ENCODE measurements at places on chromosomes 1 and 21. TPM values are rescaled to one million over a fixed set of nuclear protein-coding genes. Genes with fewer than 3 reads are reported as not detected.

DNA sequence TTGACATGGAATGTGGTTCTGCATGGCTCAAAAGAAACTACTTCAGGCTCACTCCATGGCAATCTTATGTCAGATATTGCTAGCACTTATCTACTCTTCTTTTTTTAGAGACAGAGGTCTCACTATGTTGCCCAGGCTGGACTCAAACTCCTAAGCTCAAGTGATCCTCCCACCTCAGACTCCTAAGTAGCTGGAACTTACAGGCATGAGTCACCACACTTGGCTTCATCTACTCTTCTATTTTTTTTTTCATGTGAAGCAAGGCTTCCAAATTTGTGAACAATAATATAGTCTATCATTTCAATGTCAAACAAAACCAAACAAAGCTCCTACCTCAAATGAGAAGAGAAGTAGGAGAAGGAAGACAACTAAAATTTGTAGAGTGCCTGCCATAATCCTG is 7.5 kb upstream of the PSEN2 start:
- DNase-seq: peak; percentile 41

GRCh38 chr1:92975551-92976232 is 14.4 kb upstream of the DIPK1A start:
- no peak for DNase-seq

DNA sequence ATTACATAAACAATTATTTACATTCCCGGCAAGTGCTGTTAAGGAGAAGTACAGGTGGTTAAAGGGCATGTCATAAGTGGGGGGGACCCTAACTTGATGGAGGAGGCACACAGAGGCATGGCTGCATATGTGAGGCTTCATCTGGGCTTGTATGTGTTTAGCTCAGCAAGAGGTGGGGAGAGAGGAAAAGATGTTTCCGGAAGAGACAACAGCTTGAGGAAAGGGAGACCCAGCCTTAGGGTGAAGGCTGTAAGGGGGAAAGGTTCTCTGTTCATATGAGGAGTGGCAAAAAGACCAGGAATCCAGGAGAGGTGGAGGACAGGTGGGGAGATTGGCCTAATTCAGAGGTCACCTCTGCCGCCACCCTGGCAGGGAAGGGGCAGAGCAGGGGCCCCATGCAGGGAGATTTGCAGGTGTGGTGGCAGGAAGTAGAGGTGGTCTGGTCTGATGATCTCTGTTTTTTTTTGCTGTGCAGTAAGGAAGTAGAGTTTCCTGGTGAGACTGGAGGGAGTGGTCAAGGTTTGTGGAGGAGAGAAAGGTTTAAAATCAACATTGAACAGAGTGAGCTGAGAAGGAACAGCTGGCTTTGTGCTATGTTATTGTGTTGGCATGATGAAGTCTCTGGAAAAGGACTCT is 9.0 kb downstream of the TRAF5 start:
- no peak for DNase-seq

DNA sequence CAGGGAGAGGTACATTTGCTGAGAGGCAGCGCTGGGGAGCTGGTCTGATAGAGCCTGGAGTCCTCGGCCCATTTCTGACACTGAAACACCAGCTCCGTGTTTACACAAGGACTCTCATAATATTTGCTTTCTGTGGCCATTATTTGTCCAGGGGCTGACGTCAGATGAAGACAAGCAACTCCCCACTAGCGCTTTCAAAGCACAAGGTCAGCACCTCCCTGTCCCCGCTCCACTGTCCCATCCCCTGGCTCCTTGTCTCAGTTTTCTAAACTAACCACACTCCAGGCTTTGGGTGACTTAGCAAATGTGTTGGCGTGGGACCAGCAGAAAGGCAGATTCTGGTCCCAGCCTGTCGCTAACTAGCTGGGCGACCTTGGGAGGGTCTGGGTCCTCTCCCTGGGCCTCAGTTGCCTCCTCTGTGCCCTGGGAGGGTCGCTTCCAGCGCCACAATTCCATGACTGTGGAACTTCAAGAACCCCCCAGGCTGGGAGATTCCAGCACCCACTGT is 37.4 kb upstream of the ZBTB40 start:
- DNase-seq: no peak

CBR3 gene
- total RNA-seq: 17.8 TPM

Data from MG63 (cell line).